DMS153 (cell line): ENCODE measurements at places on chromosomes 6 and 20.

DNA sequence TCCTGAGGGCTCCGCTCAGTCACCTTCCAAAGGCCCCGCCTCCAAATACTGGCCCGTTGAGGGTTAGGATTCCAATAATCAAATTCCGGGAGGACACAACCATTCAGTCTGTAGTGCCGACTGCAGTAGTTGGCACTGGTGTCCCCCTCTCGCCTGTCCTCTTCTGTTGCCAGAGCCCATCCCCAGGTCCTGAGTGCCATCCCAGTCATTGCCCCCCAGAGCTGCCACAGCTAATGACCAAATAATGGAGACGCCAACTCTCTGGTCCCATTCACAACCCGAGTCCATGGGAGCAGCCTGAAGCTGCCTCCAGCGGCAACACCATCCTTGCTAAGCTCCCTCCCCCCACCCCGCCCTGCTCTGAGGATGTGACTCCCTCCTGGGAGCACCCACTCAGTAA is 115.9 kb downstream of the JPH2 start:
- DNase-seq = no peak

DNA sequence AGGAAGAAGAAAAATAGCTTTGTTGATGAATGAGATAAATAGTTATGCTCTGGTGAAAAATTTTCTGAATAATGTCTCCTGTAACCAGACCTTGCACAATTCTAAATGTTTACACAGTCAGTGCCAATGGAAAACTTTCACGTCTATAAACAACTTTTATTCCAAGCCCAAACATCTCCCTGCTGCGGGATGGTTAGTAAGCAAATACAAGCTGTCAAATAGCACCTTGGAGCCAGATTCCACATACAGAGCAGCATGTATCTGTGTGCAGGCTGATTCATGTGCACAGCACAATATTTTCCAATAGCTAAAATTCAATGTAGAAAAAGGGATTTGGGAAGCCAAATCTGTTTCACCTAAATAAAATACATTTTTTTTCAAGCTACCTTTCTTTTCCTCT is 813.3 kb downstream of the HACE1 start:
- no peak for DNase-seq

DNA sequence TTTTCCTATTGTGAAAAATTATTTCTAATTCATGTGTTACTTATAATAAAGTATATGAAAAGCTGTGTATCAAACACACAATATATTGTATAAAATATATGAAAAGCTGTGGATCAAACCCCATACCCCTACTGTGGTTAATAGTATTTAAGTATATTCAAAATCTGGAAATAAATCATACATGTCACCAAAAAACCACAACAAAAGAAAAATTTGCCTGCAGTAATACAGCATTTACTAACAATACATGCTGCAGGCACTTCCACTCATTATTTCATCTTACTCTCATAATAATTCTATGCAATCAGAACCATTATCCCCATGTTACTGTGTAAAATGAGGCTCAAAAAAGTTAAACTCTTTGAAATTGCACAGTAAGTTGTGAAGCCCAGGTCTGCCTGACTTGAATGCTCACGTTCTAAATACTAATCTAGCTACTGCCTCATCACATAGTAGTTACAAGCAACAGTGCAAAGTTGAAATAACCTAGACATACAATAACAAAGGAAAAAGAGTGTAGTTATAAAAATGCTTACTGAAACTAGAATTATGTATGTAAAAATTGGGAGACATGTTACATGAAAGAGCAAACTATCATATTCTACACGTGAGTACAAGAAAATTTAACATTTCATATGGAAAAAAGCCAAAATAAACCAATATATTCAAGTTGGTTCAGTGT is 61.7 kb downstream of the FAM217A start:
- no peak for DNase-seq

GRCh38 chr20:46458866-46459750 is 52.7 kb upstream of the ELMO2 start:
- DNase-seq = peak; percentile 64

GRCh38 chr20:34426026-34426425 is 63.0 kb downstream of the ITCH start:
- DNase-seq = no peak
